Skeletal muscle cell (primary cell): ENCODE measurements at places on chromosomes 16 and 17.

DNA sequence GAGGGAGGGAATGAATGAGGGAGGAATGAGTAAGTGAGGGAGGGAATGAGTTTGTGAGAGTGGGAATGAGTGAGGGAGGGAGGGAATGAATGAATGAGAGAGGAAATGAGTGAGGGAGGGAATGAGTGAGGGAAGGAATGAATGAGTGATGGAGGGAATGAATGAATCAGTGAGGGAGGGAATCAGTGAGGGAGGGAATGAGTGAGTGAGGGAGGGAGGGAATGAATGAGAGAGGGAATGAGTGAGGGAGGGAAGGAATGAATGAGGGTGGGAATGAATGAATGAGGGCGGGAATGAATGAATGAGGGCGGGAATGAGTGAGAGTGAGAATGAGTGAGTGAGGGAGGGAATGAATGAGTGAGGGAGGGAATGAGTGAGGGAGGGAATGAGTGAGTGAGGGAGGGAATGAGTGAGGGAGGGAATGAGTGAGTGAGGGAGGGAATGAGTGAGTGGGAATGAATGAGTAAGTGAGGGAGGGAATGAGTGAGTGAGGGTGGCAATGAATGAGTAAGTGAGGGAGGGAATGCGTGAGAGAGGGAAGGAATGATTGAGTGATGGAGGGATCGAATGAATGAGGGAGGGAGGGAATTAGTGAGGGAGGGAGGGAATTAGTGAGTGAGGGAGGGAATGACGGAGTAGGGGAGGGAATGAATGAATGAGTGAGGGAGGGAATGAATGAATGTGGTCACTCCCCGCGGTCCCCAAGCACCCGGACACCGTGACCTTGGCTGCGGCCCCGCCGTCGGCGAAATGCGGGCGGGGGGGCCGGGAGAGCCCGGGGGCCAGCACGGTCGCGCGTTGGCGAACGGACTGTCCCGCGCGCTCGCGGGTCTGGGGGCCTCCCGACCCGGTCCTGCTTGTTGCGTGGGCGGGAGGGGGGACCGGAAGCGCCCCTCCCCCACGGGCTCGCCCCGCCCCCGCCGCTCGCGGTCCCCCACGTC is 1.1 kb upstream of the UBE2I start:
- no peak for DNase-seq

DNA sequence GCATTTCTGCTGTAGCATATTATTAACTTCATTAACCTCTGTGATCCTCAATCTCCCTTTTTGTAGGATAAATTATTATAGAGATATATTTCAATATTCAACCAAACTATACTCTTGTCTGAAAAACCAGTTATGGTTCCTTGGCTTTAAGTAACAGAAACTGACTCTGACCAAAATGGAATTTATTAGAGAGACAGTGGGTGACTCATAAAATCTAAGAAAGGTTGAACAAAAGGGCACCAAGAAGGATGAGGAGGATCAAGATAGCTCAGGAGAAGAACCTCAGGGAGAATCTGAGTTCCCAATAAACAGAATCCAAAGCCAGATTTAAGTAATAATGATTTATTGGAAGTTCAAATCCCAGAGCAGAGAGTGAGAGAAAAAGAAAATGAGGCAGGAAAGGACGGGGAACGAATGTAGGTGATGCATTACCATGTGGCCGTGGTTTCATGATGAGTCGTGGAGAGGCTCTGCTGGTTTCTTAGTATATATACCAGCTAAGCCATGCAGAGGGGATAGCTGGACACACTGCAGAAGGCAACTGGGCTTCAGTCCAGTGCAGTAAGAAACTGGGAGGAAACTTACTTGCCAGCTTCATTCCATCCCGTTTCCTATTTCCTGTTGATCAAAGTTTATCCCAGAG is 151.5 kb upstream of the GOT2 start:
- DNase-seq: peak; percentile 4

DNA sequence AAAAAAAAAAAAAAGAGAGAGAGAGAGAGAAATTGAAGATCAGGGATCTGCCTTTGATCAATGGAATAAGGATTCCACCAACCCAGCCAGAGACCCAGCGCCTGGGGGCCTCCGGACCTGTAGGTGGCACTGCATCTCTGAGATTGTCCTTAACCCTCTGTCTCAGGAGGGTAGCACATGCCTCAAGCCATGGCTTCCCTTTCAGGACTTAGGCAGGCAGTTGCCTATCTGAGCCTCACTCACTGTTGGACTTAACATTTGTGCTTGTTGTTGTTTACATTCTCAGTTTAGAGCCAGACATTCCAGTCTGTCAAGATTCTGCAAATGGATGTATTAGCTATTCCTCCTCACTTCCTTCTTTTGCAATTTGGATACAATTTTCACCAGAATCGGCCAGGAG is 5.1 kb upstream of the SCNN1B start:
- no peak for DNase-seq

GRCh38 chr17:50916708-50917417 is 50.7 kb upstream of the TOB1 start:
- no peak for DNase-seq

DNA sequence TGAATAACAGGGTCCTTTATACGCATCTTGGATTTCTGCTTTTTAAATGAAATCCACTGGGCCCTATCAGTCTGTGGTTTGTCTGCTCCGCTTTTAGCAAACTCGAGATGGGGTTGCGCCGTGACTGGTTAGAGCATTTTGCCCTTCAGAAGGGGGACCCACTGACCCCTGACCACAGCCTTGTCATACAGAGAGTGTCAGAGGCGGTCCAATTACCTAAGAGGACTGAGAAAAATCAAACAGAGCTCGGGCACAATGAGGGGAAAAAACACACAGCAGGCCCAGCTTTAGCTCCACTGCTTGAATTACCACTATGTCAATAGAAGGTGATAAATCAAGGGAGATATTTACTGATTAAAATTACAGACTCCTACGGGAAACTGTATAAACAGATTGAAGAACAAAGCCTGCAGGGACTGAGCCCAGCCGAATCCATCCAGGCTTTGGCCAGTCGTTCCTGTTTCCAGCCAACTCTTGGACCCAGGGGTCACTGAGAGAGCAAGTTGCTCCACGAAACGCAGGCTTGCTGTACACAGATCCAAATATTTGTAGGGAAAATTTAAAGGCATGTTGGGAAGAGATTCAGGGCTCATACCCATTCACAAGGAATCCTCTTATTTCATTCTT is 131.9 kb upstream of the ZFHX3 start:
- no peak for DNase-seq

- DNase-seq: no peak
These were observed 261.7 kb downstream of the CEP112 start for GRCh38 chr17:65930140-65930730.

GRCh38 chr17:55524440-55525220 is 13.4 kb upstream of the SMIM36 start:
- no peak for DNase-seq

DNA sequence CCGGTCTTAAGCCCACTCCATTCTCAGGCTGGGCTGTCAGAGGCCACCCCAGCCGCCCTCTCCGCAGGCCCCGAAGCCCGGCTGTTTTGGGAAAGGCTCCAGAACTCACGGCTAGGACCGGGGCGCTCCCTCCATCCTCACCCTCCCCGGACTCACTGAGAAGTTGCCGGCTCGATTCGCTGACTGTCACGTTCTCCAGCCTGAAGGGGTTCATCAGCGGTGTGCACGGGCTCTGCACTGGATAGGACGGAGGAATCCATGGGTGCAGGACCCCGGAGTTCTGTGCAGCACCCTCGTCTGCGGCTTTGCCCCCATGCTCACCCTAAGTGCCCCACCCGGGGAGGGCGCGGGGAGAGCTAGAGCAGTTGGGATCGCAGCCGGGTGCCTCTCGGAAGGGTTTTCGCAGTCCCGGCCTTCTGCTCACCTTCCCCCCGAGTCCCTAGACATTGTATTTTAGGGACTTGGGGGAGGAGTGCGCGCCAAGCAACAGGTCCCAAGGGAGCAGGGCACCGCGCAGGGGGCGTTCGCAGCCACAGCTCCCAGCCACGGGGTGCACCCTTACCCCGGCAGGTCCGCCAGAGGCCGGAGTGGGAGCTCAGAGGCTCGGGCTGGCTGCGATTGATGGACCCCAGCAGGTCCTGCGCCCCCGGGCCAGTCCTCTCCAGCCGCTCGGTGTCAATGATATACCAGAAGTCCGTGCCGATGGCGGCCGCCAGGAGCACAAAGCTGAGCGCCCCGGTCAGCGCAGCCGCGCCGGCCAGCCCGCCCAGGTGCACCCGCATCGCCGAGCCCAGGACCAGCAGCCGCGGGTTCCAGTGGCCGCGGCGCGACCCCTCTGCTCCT is 1.0 kb downstream of the TMEM114 start:
- DNase-seq: no peak

GRCh38 chr16:48535831-48536613 is 74.0 kb downstream of the N4BP1 start:
- DNase-seq: peak; percentile 65

DNA sequence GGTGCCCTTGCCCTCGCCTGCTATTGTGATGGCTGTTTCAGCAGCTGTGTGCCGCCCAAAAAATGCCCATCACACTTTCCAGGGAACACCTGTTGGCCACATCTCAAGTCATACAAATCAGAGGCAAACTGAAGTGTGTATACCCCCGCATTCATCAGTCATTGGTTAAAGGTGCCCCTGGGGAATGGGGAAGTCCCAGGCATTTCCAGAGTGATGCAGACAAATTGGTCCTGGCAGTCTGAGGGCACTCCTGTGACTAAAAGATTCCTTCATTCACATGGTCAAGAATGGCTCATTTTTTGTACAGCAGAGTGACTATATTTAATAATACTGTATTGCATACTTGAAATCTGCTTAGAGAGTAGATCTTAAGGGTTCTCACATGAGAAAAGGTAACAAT is 102.9 kb upstream of the TMEM97 start:
- DNase-seq: no peak

DNA sequence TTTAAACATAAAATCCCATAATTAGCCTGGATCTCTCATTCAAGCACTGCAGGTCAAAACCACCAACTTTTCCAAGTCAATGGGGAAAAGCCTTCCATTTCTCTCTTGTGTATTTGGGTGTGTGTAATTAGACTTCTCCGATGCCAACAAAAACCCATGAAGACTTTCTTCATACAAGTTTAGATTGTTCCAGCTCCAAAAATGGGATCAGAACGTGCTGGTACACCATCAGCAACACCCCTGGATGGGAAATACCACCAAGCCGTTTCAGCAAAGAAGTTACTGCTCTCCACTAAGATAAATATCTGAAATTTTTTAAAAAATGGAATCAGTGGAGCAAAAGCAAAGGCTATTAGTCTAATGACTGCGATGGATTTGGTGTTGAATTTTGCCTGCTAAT is 837.3 kb upstream of the SOX9 start:
- no peak for DNase-seq

GRCh38 chr16:81554979-81555378 is 110.4 kb downstream of the CMIP start:
- no peak for DNase-seq

GRCh38 chr17:57927048-57927723 is 28.0 kb downstream of the CUEDC1 start:
- peak; percentile 66 for DNase-seq

DNA sequence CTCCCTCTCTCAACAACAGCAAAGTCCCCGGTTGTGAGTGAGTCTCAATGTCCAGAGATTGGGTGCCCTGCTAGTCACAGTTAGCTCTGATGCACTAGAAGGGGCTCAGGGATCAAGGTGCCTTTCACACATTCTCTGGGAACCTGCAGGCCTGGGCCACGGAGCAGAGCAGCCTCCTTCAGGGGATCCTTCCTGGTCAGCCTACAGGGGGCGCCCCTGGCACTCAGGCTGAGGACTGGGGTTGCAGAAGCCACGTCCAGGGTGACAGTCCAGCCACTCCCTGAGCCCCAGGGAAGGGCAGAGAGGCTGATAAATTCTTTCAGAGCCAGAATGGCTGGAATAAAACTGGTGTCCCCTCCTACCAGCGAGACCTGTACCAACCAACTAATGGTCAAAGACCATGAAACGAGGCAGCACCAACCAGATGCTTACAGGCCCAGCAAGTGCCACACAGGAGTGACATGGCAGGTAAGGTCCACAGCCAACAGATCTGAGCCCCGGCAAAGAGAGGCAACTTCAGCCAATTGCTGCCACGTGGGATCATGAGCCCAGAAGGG is 43.5 kb downstream of the ST3GAL2 start:
- no peak for DNase-seq

GRCh38 chr16:51522902-51523301 is 371.8 kb upstream of the SALL1 start:
- no peak for DNase-seq

DNA sequence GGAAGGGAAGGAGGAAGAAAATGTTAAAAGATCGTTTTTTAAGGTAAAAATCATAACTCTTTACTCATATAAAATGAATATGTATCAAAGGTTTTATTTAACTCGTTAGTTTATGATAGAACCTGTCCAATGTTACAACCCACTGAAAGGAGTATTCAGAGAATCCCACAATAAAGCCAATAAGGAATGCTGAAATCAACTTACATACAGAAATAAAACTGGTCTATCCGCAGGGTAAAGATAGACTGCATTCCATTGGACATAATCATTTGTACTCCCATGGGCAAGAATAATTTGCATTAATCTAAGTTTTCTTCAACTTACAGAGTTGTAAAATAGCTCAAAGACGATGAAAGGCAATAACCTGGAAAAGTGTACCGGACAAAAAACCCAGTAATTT is 17.9 kb upstream of the BEAN1 start:
- no peak for DNase-seq

DNA sequence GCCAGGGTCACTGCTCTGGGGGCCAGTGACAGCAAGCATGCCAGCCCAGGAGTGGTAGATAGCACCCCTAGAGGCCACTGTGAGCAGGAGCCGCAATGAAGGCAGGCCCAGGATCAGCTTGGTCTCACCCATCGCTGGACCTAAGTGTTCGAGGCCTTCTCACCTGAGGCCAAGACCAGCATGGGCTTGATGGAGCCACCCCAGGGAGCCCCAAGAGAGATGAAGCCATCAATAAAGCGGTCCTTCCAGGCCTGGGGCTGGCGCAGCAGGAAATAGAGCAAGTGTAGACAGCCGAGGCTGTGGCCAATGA is 1.8 kb downstream of the LCAT start:
- DNase-seq: no peak

GRCh38 chr17:80270836-80271235 is 10.2 kb downstream of the RNF213 start:
- no peak for DNase-seq

DNA sequence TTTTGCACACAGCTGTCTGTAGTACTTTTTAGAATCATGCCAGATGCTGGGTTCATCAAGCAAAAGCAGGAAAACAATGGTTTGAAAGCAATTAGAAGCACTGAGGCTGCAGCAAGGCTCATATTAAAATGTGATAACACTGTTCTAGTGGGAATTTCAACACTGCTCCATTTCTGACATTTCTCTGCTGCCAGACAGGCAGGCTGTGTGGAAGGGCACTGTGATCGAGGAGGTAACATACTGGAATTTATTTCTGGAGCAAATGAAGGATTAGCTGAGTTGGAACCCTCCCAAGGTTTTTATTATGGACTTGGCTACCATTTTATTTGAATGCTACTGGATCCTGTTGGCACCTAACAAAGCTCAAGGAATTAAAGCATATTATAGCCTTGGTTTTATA is 66.9 kb downstream of the SKAP1 start:
- DNase-seq: no peak

- DNase-seq: no peak
These were observed 28.0 kb downstream of the ADGRG5 start for GRCh38 chr16:57570301-57571070.

GRCh38 chr16:87762071-87762571 is 3.7 kb downstream of the KLHDC4 start:
- no peak for DNase-seq

GRCh38 chr17:13107676-13108235 is 89.9 kb upstream of the ELAC2 start:
- DNase-seq: no peak

GRCh38 chr17:79991924-79992648 is 43.6 kb downstream of the TBC1D16 start:
- no peak for DNase-seq
